Fibroblast of skin of back (primary cell): ENCODE measurements at places on chromosomes 5 and 9.
A peak's percentile ranks its signal among the peaks of the same experiment; 100 is the strongest.

GRCh38 chr9:83219924-83220438, 157.0 kb upstream of the RASEF start:
- no peak for DNase-seq

DNA sequence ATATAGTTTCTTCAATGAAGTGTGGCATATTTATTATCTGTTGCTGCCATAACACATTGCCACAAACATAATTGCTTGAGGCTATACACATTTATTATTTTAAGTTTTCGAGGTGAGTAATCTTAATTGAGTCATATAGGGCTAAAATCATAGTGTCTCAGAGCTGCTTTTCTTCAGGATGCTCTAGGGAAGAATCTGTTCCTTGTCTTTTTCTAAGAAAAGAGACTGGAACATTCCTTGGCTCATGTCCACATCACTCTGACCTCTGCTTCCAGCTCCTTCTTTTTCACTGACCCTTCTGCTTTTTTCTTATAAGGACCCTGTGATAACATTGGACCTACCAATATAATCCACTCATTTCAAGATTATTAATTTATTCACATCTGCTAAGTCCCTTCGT, 632.4 kb upstream of the TYRP1 start:
- DNase-seq, result no peak

DNA sequence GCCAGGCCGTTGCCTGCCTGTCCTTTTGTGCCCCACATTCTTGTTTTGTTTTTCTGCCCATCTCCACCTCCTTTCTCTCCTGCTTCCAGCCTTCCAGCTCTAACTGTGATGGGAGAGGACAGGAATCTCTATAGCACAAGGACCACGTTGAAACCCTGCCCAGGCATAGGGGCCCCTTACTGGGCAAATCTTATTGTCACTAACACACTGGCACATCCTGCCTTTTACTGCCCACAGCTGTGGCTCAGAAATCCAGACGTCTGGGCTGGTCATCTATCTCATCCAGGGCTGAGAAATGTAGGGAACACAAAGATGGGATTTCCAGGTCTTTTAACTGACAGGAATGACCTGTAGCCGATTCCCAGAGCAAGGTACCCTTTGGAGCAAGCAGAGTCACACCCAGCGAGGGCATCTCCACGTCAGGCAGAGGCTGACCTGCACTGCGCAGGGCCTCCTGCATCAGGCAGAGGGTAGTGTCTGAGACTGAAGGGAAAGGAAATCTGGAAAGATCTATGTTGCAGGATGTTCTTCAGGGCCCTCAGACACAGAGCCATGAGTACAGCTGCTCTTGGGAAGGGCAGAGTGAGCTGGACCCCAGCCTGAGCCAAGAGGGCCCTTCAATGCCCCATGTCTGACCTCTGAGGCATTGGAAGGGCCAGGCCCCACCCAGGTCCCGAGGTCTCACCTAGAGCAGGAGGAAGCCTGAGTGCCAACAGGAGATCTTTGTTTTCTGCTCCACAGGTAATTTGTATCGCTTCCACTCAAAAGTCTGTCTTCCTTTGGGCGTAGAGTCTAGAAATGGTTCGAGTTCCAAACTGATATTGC, 278.8 kb downstream of the FSTL4 start:
- no peak for DNase-seq

GRCh38 chr9:14373706-14374105, 59.8 kb upstream of the NFIB start:
- DNase-seq, result peak; percentile 52

DNA sequence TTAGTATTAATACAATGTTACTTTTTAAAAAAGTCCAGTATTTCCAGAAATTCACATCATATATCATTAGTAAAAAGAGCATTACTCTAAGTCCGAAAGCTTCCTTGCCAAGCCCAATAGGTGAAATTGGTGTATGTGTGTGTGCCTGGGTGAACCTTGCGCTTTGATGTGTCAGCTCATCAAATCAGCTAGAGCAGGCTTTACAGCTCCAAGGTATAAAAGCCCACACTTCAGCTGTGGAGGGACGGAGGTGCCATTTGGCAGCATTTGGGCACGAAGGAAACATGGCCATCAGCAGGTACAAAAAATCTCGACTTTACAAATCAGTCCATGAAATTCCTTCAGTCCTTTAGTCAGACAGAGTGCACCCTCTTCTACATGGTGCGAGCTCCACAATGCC, 76.5 kb upstream of the IL7R start:
- no peak for DNase-seq

GRCh38 chr5:38938424-38938823, 92.6 kb downstream of the OSMR start:
- DNase-seq, result peak; percentile 61

- DNase-seq, result no peak
These were observed 32.8 kb upstream of the ADAMTS2 start for GRCh38 chr5:179378116-179378440.

- peak; percentile 7 for DNase-seq
These were observed 362.7 kb downstream of the CSNK1G3 start for GRCh38 chr5:123874600-123875201.

DNA sequence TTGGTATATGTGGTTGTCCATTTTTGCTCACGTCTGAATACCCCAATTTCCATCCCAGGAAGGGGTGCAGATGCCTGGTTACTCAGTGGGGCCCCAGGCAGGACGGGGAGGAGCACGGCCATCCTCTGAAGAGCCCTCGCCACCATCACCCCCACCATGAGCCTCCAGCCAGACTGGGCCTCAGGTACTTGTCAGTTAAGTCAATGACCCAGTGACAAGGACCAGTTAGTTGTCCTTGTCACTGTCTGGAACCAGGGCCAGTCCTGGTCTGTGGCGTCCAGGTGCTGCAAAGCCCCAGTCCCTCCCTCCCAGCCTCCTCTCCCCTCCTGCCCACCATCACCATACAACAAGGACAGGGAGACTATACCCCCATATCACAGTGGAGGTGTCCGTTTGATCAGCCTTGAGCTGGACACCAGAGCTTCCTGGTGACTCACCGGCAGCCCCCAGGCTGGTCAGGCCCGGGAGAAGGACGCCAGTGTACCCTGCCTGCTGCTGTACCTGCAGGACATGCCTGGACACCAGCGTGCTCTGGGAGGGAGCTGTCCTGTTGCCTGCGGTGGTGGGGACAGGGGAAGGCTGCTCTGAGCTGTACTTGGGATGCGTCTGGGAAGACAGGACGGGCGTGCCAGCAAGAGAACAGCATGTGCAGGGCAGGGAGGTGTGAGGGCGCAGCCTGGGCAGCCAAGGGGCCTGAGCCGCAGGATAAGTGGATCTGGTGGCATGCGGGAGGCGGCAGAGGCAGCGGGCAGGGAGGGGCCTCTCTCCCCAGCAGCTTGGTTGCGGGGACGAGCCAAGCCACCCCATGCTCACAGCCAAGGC, 32.6 kb upstream of the TTLL11 start:
- DNase-seq, result no peak

DNA sequence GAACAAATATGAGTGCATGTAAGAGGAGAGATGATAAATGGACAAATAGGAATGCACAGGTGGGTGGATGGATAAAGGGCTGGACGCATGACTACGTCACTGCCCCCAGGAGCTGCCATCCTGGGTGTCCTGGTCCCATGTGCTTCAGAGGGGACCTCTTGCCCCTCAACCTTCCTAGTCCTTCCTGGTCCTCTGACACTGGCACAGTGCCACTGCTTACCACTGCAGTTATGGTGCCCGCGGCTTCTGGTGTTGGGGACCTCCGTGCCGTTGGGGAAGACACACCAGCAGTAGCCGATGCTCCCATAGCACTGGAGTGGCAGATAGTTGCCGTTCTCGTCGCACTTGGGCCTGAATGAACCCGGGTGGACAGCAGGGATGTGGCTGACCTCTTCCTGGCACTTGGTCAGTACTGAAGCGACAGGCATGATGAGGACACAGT, 9.8 kb downstream of the CD74 start:
- no peak for DNase-seq

GRCh38 chr5:39256477-39257235, 37.3 kb upstream of the FYB1 start:
- peak; percentile 56 for DNase-seq

DNA sequence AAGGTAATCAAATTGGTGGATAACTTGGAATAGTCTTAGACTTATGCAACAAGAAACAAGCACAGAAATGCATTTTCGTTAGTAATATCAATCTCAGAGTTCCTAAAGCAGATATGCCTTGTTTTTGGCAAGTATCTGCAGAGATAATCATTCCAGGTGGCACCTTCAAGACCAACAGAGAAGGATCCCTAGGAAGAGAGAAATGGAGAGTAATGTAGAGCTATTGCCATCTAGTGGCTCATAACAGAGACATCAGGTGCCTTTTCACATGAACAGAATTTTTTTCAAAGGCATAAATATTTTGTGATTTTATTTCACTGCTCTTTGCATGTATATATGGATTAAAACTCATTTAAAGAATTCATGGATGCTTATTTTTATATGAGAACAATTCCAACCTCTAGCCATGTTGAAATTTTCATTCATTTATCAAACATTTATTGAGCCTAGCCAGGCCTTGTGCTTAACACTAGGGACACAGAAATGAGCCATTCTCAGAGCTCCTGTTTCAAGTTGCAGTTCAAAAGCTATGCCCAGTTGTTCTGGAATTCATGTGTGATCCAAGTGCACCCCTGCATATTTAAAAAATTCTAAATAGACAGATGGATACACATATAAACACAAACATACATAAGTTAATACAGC, 117.5 kb upstream of the OR13F1 start:
- DNase-seq, result peak; percentile 35

GRCh38 chr5:4646715-4647375, 493.3 kb upstream of the ADAMTS16 start:
- DNase-seq, result no peak

GRCh38 chr9:126157826-126158587, 168.6 kb upstream of the MVB12B start:
- DNase-seq, result no peak

GRCh38 chr5:72634444-72634843, 127.2 kb upstream of the ZNF366 start:
- peak; percentile 44 for DNase-seq

DNA sequence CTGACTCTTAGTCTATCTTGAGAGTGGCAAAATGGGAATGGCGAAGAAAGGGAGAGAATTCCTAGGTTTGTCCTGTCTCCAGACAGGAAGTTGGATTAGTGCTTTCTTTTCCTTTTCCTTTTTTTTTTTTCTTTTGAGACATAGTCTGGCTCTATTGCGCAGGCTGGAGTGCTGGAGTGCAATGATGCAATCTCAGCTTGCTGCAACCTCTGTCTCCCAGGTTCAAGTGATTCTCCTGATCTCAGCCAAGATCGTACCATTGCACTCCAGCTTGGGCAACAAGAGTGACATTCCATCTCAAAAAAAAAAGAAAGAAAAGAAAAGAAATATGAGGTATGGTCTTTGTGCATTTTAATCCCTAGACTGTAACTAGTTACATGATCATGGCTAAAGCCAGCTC, 12.6 kb upstream of the KIF27 start:
- DNase-seq, result no peak

- peak; percentile 67 for DNase-seq
These were observed 309.7 kb downstream of the TLE1 start for GRCh38 chr9:81379655-81380054.

GRCh38 chr9:134570711-134571325, 70.8 kb upstream of the COL5A1 start:
- DNase-seq, result no peak

- no peak for DNase-seq
These were observed 51.5 kb downstream of the PCDH1 start for GRCh38 chr5:141826674-141827073.

GRCh38 chr9:8599937-8600336, 800.4 kb upstream of the DMAC1 start:
- DNase-seq, result no peak

- no peak for DNase-seq
These were observed 98.4 kb downstream of the LMNB1 start for GRCh38 chr5:126875303-126875785.

GRCh38 chr5:44770780-44771717, 37.7 kb upstream of the MRPS30 start:
- DNase-seq, result no peak

DNA sequence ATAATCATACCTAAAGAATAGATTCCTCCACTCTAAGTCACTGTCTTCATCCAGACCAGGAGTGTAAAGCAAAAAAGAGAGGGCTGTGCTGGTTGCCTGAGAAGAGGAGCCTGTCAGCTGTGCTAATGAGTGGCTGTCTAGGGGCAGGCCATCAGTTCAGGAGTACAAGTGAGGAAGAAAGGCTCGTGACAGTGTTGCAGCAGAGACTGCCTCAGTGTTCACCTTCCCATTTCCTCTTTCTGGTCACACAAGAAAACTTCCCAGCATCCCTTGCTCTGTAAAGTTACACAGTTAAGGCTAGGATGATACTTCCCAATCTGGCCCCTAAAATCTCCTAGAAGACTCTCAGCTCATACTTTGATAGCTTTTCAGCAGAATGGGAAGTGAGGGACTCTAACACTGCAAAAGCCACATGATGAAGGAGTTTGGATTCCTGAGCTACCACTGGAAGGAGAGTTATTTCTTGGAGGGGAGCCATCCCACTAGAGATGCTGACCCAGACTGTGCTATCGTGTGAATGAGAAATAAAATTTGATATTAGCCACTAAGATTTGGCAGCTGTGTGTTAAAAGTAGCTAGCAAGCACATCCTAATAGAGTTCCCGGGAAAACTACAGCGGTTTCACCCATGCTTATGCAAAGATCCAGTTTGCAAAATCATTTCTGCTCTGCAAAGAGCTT, 67.1 kb downstream of the ADAMTS12 start:
- DNase-seq, result peak; percentile 92

DNA sequence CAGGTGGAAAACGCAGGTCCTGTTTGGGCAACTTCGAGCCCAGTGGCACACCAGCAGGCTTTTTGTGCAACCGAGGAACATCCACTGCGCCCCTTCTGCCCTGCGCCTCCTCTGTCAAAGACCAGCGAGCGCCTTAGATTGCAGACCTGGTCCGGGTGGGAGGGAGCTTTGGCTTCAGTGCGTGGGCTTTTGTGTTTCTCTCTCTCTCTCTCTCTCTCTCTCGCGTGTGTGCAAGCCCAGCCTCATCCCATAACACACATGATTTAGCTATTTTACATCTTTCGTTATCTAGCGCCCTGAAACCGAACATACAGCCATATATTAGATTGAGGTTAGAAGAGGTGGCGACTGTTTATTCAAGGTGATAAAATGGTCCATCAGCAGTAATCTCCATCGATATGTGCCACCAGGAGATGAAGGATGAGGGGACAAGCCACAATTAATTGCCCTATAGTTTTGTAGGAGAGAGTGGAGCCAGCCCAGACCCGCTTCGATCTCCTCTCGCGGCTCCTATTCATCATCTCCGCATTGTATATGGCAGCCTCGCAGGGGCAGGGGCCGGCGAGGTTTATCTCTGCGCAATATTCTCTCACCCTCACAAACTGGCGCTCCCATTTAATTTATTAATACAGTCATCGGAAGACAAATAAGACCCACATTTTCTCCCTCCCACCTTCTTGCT, 5.3 kb downstream of the PRDM6 start:
- DNase-seq, result no peak

DNA sequence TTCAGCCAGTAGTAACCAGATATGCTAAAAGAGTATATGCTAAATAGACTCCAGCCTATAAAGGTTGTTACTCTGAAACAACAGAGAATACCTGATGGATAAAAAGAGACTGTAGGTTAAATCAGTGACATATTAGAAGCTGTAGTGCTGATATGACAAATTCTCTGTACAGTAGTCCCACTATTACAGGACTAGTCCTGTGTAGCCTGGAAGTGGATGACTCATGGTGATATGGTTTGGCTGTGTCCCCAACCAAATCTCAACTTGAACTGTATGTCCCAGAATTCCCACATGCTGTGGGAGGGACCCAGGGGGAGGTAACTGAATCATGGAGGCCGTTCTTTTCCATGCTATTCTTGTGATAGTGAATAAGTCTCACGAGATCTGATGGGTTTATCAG, 276.2 kb upstream of the POU5F2 start:
- DNase-seq, result peak; percentile 46
